A172 (cell line): ENCODE measurements at places on chromosomes 11 and 22.

DNA sequence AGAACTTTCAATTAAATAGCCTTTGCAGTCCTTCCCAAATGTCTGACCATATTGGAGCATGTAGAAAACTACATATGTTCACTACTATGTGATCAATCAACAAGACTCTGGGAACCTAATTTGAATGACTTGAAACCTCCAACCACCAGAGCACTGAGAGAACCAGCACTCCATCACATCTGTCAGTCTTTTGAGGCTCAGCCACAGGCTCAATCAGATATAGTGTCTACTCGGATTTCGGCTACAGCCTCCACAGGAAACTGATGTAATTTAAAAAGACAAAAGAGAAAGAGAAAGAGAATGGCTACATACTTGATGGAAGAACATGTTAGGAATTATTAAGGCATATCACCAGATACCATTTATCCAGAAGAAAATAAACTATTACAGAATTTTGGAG, 859.0 kb downstream of the FAM181B start:
- no peak for DNase-seq

DNA sequence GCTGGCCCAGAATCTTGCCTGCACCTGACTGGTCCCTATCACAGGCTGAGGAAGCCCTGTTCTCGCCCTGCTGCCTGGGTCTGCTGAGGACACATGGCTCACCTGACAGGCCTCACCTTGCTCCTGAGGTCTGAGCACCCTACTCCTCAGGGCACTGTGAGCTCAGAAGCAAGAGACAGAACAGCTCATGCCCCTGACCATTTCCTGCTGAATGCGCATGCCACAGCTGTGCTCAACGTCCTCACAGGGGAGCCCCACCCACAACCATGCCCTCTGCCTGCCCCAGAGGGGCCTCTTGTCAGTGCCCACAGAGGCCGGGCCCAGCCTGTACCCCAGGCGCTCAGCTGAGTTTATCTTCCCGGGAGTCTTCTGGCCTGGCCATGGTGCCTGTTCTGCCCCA, 2.8 kb upstream of the TSPO start:
- DNase-seq: no peak

- peak; percentile 56 for DNase-seq
These were observed 96.1 kb upstream of the AKIP1 start for GRCh38 chr11:8814923-8815240.

- DNase-seq: no peak
These were observed 7.4 kb upstream of the CDC42BPG start for GRCh38 chr11:64851831-64852351.

DNA sequence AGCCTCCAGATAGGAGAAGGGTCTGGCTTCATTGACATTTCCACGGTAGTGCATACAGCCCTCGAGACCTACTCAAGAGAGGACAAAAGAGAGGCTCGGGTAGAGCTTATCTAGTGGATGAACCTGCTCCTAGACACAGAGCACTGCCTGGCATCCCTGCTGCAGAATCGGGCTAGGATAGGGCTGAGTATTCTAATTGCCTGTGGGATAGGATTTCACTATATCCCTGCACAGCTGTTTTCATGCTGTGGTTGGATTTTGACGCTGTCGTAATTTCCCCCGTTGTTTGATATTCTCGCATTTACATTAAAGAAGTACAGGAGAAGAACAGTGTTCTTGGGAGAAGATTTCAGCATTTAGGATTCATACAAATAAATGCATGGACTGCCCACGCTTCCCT, 107.8 kb downstream of the KIRREL3 start:
- no peak for DNase-seq

- DNase-seq: no peak
These were observed 72.6 kb downstream of the GRK3 start for GRCh38 chr22:25637032-25637431.

DNA sequence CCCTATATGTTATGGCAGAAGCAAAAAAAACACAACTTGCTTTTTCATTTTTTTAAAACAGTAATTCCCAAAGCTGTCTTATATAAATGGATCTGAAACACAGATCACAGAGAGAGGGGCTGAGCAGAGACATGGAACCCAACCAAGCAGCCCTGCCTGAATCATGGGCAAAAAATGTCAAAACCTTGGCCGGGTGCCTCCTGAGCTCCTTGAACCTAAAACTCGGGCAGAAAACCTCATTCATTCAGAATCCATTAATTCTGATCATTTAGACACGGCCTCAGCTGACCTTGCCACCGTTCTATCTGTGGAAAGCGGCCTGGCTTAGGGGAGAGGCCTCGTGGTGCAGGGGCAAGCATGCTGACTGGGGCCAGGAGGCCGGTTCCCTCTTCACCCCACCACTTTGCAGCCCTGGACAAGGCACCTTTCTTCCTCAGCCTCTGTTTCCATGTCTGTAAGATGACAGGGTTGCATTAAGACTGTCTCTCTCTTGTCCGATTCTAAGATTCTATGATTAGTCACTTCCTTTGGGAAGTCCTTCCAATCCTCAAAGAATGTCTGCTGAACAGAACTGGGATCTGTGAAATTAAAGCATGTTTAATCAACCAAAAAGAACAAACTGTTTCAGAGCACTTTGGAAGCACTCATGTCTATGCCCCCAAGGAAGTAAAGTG, 26.0 kb downstream of the TENM4 start:
- peak; percentile 75 for DNase-seq

DNA sequence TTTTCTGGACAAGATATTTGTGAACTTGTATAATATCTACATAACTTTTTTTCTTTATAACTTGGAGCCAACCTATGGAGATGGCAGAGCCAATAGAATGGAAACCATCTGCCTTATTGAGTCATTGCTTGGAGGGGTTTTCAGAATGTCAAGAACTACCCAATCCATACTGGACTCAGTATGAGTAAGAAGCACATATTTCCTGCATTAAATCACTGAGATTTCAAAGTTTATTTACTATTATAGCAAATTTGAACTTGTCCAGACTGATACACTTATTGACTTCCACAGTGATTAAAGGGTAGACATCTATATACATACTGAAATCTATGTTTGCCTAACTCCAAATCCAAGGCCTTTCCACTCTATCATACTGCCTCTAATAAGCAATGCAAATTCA, 704.0 kb downstream of the KCNA4 start:
- DNase-seq: peak; percentile 33

DNA sequence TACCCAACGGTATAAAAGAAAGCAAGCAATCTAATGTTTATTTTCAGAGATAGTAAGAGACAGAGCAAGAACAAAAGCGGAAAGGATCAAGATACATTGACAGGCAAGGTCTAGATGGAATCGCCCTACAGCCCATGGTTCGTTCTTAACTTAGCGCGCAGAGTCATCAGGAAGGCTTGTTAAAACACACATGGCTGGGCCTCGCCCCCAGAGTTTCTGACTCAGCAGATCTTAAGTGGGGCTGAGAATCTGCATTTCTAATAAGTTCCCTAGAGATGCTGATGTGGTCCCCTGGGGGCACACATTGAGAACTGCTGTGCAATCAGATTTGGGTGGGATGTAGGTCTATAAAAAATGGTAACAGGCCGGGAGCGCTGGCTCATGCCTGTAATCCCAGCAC, 35.8 kb upstream of the CHRM4 start:
- DNase-seq: no peak

DNA sequence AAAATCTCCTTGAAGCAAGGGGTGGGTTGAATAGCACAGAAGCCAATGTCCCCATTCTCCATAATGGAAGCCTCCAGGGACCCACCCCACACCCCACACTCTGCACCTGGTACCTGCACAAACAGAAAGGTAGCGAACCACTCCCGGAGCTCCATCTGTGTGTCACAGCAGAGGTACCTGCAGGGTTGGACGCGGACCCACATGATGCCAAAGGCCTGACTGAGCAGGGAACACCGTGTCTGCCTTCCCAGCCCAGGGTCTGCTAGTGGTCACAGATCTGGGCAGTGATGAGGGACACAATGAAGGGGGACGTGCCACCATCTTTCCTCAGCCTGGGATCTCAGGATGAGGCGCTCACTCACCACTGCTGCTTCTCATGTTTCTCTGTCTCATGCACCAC, 13.1 kb upstream of the PDE2A start:
- no peak for DNase-seq

DNA sequence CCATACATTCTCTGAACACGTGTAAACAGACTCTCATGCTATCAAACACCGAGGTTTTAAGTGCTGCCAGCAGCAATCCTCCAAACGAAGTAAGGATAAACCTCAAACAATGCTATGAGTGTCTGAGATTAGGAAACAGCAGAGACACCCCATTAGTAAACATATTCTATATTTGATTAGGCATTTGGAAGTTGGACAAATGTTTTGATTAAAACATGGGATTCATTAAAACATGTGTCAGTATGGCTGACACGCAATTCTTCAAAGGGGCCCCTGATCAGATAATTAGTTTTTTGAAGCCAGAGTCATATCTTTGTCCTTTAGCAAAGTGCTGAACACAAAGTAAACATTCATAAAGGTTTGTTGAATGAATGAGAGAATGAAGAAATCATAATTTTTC, 33.2 kb upstream of the BLID start:
- DNase-seq: no peak

DNA sequence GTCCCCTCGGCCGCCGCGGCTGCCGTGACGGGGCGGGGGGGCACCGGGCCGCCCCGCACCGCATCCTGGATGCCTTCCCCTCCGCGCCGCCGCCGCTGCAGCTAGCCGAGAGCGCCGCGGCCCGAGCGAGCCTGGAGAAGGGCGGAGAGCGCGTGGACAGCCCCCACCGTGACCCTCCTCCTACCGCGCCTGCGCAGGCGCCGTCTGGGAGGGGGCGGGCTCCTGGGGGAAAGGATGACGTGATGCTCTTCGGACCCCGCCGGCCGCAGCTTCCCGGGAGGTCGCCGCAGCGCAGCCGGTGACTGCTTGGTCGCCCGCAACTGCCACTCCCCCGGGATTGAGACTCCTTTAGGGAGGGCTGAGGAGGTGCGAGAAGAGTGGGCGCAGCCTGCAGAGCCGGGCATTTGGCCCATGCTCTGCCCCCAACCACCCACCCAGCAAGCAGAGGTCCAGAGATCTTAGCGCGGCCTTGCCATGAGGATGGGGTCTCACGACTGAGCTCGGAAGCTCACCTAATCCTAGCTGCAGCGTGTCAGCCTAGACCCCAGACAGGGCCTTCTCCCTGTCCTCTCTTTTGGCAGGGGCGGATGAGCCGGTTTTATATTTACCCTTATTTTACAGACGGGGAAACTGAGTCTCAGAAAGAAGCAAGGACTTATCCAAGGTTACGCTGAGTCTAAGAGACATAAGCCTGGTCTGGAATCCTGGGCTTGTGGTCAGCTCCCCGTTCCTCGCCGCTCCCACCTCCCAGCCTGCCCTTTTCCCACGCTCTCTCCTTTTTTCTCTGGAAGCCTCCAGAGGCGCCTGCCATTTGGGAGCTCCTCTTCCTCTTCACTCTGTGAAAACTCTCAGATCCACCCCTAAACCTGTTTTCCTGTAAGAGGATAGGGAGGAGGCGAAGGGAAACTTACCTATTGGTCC, at the start of gene DENND5A:
DENND5A (minus strand) TSS at position 140 of the 921 bp plus-strand sequence. CDS start 281 bp downstream, outside the sequence.
- peak; percentile 77 for DNase-seq

DNA sequence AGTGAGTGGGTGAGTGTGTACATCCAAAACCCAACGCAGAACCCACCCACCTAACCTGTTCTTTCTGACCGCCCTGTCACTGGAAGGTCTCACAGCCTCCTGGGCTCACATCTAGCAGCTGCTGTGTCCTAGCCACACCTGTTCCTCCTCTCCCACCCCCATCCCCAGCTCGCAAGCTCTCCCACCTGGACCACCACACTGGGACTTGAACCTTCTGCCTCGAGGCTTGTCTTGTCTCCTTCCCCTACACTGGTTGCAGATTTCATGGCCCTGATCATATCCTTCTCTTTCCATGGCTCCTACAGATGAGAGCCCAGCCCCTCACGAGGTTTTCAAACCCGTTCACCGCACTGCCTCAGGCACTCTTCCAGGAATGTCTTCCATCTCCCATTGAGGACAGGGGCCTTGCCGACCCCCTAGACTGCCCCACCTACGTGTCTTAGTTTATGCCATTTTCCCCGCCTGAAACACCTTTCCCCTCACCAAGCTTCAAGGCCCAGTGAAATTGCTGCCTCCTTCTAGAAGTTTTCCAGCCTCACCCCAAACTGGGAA, 6.7 kb downstream of the IFITM10 start:
- no peak for DNase-seq

DNA sequence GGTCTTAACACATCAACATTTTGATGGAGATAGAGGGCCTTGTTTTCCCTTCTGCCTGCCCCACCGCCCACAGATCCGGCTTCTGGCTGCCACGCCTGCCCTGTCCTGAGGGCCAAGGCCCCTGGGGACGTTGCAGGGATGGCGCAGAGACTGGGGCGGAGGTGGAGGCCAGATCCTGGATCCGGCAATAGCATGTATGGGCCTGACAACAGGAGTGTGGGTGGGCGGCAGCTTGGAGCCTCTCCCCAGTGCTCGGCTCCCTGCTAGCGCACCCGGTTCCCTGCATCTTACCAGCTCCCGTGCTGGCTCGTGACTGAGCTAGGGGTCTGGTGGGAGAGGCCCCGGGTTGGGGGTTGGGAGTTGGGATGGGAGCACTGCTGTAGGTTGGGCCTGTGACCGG, 95.6 kb downstream of the ZBTB16 start:
- DNase-seq: no peak

DNA sequence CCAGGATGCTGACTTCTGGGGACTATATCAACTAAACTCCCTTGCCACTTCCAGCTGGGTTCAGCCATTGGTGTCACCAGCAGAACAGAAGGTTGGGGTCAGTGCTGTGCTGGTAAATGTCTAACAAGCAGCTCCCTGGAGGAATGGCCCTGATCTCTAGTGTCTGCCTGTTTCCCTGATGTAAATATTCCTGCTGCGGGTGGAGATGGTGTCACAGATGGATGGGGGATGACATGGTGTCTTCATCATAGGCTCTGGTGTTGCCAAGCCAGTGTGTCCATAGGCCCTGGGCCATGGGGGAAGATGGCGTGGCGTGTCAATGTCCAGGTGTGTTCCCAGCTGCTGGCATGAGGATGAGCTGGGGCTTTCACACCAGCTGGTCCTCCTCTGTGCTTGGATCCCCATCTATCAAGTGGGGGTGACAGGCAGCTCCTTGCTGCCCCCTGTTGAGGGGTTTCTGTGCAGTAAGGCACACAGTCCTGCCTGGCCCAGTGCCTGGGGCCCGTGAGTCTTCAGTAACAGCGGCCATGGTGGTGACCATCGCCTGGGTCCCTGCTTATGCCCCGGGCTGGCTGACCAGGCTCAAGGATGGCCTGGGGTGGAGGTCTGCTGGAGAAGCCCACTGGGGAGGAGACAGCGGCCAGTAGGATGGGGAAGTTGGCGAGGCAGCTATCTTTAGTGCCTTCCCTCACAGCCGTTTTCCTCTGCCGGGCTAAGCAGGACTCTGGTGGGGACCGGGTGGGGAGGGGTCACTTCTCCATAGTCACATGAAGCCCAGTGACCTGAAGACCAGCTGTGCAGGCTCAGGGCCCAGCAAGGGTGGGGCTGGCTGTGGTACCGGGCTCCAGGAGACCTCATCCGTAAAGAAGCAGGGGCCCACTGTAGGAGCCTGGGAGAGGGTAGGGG, 12.7 kb downstream of the RPL3 start:
- no peak for DNase-seq
